ENCODE measurements at places on chromosomes 3 and 15. TPM values are rescaled to one million over a fixed set of nuclear protein-coding genes. Genes with fewer than 3 reads are reported as not detected.

The CHRNA5 gene
- 5.1 TPM for total RNA-seq

The PATL2 gene
- total RNA-seq: 1.1 TPM

The MYL3 gene
- 1.3 TPM for total RNA-seq

The EMC7 gene
- total RNA-seq: 16.3 TPM

The SSUH2 gene
- 0.91 TPM for total RNA-seq

The SLC28A2 gene
- not detected for total RNA-seq

The SLC12A8 gene
- total RNA-seq: 3.1 TPM

The CFAP100 gene
- 1.8 TPM for total RNA-seq

The GOLGA8G gene
- 0.09 TPM for total RNA-seq

All from cerebellum (tissue), 4 donors.